ENCODE measurements at places on chromosomes 12 and 14. TPM values are rescaled to one million over a fixed set of nuclear protein-coding genes. Genes with fewer than 3 reads are reported as not detected.

The BATF gene
- 1.2 TPM for total RNA-seq

The NPAS3 gene
- total RNA-seq = under 0.01 TPM

The OR6J1 gene
- not detected for total RNA-seq

The PRB2 gene
- total RNA-seq = not detected

The DEGS2 gene
- 0.28 TPM for total RNA-seq

The MEG3 gene
- 112 TPM for total RNA-seq

The DTX3 gene
- 14.7 TPM for total RNA-seq

The SPATS2 gene
- 28.8 TPM for total RNA-seq

The DNAH10 gene
- 20.0 TPM for total RNA-seq

The GPR135 gene
- total RNA-seq = 3.1 TPM

The ANO4 gene
- total RNA-seq = 0.38 TPM

The ABCC9 gene
- total RNA-seq = 51.0 TPM

The CLEC2A gene
- not detected for total RNA-seq

The RIMBP2 gene
- total RNA-seq = under 0.01 TPM

Measured in regular cardiac myocyte (primary cell).